Mesothelial cell of epicardium (in vitro differentiated cells): ENCODE measurements at places on chromosomes 4 and X. TPM values are rescaled to one million over a fixed set of nuclear protein-coding genes. Genes with fewer than 3 reads are reported as not detected.

DNA sequence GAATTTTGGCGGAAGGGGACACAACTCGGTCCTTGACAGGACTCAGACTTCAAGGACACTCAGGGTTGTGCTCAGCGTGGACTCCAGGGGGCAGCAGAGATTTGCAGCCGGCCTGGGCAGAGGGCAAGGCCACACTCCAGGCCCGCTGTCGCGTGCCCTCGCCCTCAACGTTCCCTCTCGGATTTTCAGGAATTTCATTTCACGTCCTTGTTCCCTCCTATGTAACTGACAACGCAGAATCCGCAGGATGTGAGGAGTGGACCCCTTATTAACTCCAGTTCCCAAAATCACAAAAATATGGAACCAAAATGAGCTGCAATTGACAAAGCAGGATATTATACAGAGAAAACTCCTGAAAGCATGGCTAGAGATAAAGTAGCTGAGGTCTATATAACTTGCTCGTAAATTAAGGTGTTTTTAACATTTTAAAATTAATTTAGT lies 21.0 kb upstream of the DCTD start:
- no peak overlapping the region for H3K4me3 ChIP-seq
- H3K36me3 ChIP-seq: no peaks in the 10 kb centered on the region
- H3K4me1 ChIP-seq: peaks cover 2% of the 10 kb centered on the region
- DNase-seq: peak; percentile 74
- H3K27ac ChIP-seq: no peak overlapping the region
- H3K27me3 ChIP-seq: peaks cover 43% of the 10 kb centered on the region

- H3K4me3 ChIP-seq: no peak overlapping the region
- no peaks in the 10 kb centered on the region for H3K36me3 ChIP-seq
- H3K27ac ChIP-seq: no peak overlapping the region
- peaks cover 22% of the 10 kb centered on the region for H3K27me3 ChIP-seq
- no peak for DNase-seq
Observed at GRCh38 chrX:135109554-135109953, 10.8 kb downstream of the ETDB start.

- peaks cover 14% of the 10 kb centered on the region for H3K4me1 ChIP-seq
- H3K27ac ChIP-seq: no peak overlapping the region
- no peaks in the 10 kb centered on the region for H3K27me3 ChIP-seq
- no peak for DNase-seq
- no peaks in the 10 kb centered on the region for H3K36me3 ChIP-seq
- no peak overlapping the region for H3K4me3 ChIP-seq
Observed at GRCh38 chr4:71604785-71605184, 179.1 kb downstream of the GC start.

- peaks cover 11% of the 10 kb centered on the region for H3K4me1 ChIP-seq
- no peak for DNase-seq
- no peaks in the 10 kb centered on the region for H3K27me3 ChIP-seq
- no peak overlapping the region for H3K4me3 ChIP-seq
Observed at GRCh38 chr4:106601519-106601918, 232.9 kb upstream of the GIMD1 start.

DNA sequence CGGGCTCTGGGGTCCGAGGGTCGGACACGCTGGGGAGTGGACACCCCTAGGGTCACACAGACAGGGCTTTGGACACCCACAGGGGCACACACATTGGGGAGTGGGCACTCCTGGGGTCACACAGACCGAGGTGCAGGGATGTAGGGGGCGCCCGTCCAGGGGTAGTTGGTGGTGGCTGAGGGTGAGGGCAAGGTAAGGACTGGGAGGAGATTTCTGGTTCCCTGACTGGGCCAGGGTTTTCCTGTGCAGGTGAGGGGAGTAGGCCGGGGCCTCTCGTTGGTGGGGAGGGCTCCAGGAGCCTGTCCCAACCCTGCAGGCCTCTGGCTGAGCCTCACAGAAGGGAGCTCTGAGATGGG lies 21.9 kb upstream of the WDR45 start:
- H3K4me3 ChIP-seq: peak overlapping the region; percentile 81
- no peaks in the 10 kb centered on the region for H3K36me3 ChIP-seq

The SPARCL1 gene
- 6.3 to 6.7 TPM (median 6.6 TPM) in 3 replicates for total RNA-seq

- H3K27me3 ChIP-seq: no peaks in the 10 kb centered on the region
- no peak for DNase-seq
- H3K36me3 ChIP-seq: no peaks in the 10 kb centered on the region
- no peak overlapping the region for H3K27ac ChIP-seq
- H3K4me1 ChIP-seq: peaks cover 4% of the 10 kb centered on the region
Observed at GRCh38 chr4:65983061-65983460, 312.8 kb upstream of the EPHA5 start.

DNA sequence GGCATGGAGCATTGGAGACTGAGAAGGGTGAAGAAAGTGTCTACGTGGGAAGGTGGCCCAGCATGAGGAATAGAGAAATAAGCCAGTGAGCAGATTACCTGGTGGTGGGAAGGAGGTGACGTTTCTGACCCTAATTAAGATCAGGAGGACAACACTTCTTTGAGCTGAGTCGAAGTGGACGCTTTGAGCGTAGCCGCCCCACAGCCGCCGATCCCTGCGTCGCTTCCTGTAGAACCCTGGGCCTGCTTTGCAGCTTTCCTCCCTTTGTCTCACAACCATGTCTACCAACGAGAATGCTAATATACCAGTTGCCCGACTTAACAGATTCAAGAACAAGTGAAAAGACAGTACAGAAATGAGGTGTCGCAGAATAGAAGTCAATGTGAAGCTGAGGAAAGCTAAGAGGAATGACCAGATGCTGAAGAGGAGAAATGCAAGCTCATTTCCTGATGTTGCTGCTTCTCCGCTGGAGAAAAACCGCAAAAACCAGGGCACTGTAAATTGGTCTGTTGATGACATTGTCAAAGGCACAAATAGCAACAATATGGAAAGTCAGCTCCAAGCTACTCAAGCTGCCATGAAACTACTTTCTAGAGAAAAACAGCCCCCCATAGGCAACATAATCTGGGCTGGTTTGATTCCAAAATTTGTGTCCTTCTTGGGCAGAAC lies 6.4 kb upstream of the ANTXR2 start:
- no peak overlapping the region for H3K27ac ChIP-seq
- no peaks in the 10 kb centered on the region for H3K27me3 ChIP-seq
- DNase-seq: no peak
- H3K36me3 ChIP-seq: no peaks in the 10 kb centered on the region
- peaks cover 6% of the 10 kb centered on the region for H3K4me1 ChIP-seq
- no peak overlapping the region for H3K4me3 ChIP-seq

The HMGN5 gene
- total RNA-seq: 4.9 to 5.9 TPM (median 5.3 TPM) in 3 replicates

GRCh38 chr4:151548708-151549107 lies 139.7 kb downstream of the FHIP1A start:
- H3K27me3 ChIP-seq: no peaks in the 10 kb centered on the region
- H3K4me3 ChIP-seq: no peak overlapping the region
- DNase-seq: no peak
- peaks cover 3% of the 10 kb centered on the region for H3K4me1 ChIP-seq
- H3K36me3 ChIP-seq: peaks cover 30% of the 10 kb centered on the region

- no peaks in the 10 kb centered on the region for H3K27me3 ChIP-seq
- H3K36me3 ChIP-seq: no peaks in the 10 kb centered on the region
- peaks cover 14% of the 10 kb centered on the region for H3K4me1 ChIP-seq
- no peak for DNase-seq
Observed at GRCh38 chr4:19329631-19330030, 922.1 kb upstream of the SLIT2 start.

The TEX13B gene
- total RNA-seq: not detected in 3 replicates

The GPRASP1 gene
- 8.8 to 10.0 TPM (median 9.6 TPM) in 3 replicates for total RNA-seq

- DNase-seq: no peak
- no peak overlapping the region for H3K4me3 ChIP-seq
- no peak overlapping the region for H3K27ac ChIP-seq
- no peaks in the 10 kb centered on the region for H3K36me3 ChIP-seq
Observed at GRCh38 chr4:7189475-7190277, 2.7 kb upstream of the SORCS2 start.

GRCh38 chr4:41257257-41257901 lies 651 bp downstream of the UCHL1 start:
- peaks cover 12% of the 10 kb centered on the region for H3K36me3 ChIP-seq
- H3K4me1 ChIP-seq: peaks cover 17% of the 10 kb centered on the region
- peaks cover 11% of the 10 kb centered on the region for H3K27me3 ChIP-seq

The RRAGB gene
- total RNA-seq: 26.9 to 30.6 TPM (median 27.8 TPM) in 3 replicates

The NLGN4X gene
- 22.0 to 24.6 TPM (median 23.5 TPM) in 3 replicates for total RNA-seq

DNA sequence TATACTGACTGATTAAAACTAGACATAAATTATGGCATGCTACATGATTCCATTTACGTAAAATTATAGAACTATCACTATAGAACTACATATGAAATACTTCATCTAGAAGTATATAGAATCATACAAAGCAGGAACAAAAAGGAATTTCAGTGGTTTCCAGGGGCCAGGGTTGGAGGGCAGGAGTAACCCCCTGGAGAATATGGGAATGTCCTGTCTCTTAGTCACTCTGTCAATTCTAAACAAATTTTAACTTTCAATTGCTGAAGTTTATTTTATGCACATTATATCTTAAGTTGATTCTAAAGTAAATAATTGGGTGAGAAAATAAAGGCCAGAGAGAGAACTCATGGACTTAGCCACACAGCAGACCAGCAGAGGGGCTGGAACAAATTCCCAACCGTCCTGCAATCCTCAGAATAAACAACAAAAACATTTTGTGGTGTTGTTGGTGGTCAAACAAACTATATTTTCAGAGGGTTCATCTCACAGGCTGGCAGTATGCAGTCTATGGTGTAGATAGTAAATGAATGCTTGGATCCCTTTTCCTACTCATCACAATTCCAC lies 476.9 kb upstream of the SLIT2 start:
- DNase-seq: no peak
- H3K36me3 ChIP-seq: peaks cover 3% of the 10 kb centered on the region
- H3K4me1 ChIP-seq: peaks cover 12% of the 10 kb centered on the region
- H3K4me3 ChIP-seq: no peak overlapping the region

DNA sequence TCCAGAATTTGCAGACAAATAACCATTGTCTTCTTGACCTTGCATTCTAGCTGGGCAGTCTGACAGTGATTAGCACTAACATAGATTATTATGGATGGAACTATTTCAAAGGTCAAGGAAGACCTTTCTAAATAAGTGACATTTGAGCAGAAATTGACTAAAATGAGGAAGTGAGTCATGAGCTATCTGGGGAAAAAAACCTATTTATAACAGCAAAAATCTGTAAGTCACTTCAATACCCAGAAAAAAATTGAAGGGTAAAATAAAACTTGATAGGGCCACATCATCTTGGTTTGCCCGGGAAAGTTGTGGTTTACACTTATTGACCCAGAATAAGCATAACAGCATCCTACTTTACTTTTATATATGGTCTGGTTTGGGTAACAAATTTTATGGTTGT lies 414.6 kb upstream of the HS3ST1 start:
- no peaks in the 10 kb centered on the region for H3K27me3 ChIP-seq
- no peak overlapping the region for H3K4me3 ChIP-seq
- H3K36me3 ChIP-seq: no peaks in the 10 kb centered on the region

- DNase-seq: no peak
- no peak overlapping the region for H3K4me3 ChIP-seq
- H3K27me3 ChIP-seq: no peaks in the 10 kb centered on the region
- H3K27ac ChIP-seq: no peak overlapping the region
Observed at GRCh38 chrX:53237056-53237455, 12.0 kb upstream of the KDM5C start.

DNA sequence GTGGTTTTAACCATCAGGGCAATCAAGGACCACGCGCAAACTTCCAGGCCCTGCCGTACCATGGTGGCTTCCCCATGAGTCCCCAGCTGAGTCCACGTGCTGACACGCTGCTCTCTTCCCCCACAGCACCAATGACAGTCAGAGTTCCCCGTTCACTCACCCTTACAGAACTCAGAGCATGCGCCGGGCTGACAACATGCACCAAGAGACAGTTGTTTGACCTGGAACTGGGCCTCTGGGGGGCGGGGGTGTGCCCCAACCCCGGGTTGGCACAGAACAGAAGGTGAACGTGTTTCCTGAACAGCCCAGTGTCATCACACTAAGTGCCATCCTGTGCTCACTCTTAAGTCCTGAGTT lies 29.4 kb downstream of the IRF2 start:
- H3K27ac ChIP-seq: no peak overlapping the region
- no peaks in the 10 kb centered on the region for H3K27me3 ChIP-seq
- no peak for DNase-seq
- no peak overlapping the region for H3K4me3 ChIP-seq
- H3K36me3 ChIP-seq: peaks cover 3% of the 10 kb centered on the region

DNA sequence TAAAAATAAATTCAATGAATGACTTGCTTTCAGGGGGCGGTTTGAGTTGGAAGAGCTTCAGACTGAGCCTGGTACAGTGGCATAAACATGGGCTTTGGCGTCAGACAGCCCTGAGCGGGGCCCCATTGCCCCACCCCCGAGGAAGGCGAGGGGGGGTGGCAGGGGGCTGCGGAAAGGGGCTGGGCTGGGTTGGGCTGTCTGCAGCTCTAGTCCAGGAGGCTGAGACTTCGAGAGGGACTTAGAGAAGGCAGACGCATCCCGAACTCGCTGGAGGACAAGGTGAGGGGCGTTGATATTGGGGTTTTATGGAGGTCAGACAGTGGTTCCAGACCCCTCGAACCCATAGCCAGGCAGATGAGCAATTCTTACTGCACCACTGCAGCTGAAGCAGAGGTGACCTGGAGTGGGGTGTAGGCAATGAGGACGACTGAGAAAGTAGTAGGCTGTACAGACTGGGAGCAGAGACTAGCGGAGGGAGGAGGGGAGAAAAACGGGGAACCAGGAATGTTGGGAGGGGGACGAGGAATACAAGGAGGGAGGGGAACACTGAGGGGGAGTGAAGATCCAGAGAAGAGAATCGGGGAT lies at the start of gene MAGED2:
MAGED2 (plus strand) TSS at position 222 of the 585 bp plus-strand sequence. CDS start 1,587 bp downstream, outside the sequence.
- DNase-seq: no peak
- H3K4me3 ChIP-seq: peak within 1 kb of the TSS; percentile 95
- H3K4me1 ChIP-seq: peaks cover 26% of the 10 kb centered on the region
- H3K36me3 ChIP-seq: peaks cover 16% of the 10 kb centered on the region

- H3K27ac ChIP-seq: peak within 1 kb of the TSS; percentile 82
- H3K4me3 ChIP-seq: peak within 1 kb of the TSS; percentile 81
- H3K27me3 ChIP-seq: no peaks in the 10 kb centered on the region
Observed at GRCh38 chrX:40097504-40098263, at the start of gene BCOR. BCOR (minus strand) TSS chrX:40097958; CDS start chrX:40077929, 20,029 bp downstream.

The MAGEA3 gene
- total RNA-seq: not detected in 3 replicates

GRCh38 chr4:107449611-107450369 lies 270.2 kb downstream of the PAPSS1 start:
- H3K4me1 ChIP-seq: peaks cover 9% of the 10 kb centered on the region
- peak overlapping the region; percentile 39 for H3K27ac ChIP-seq
- no peaks in the 10 kb centered on the region for H3K27me3 ChIP-seq
- H3K36me3 ChIP-seq: peaks cover 2% of the 10 kb centered on the region
- DNase-seq: no peak

- no peak for DNase-seq
- H3K4me3 ChIP-seq: no peak overlapping the region
- peaks cover 22% of the 10 kb centered on the region for H3K4me1 ChIP-seq
- no peaks in the 10 kb centered on the region for H3K36me3 ChIP-seq
- peaks cover 20% of the 10 kb centered on the region for H3K27me3 ChIP-seq
- no peak overlapping the region for H3K27ac ChIP-seq
Observed at GRCh38 chrX:133440081-133440796, 24.9 kb upstream of the GPC4 start.

- H3K4me3 ChIP-seq: no peak overlapping the region
- no peak overlapping the region for H3K27ac ChIP-seq
- DNase-seq: no peak
- peaks cover 13% of the 10 kb centered on the region for H3K4me1 ChIP-seq
Observed at GRCh38 chr4:74166818-74167217, 8.9 kb downstream of the MTHFD2L start.

The FAAH2 gene
- 8.4 to 11.2 TPM (median 10.0 TPM) in 3 replicates for total RNA-seq

The GPAT3 gene
- 0.18 to 0.35 TPM in 2 of 3 replicates, not detected in the other for total RNA-seq

- no peaks in the 10 kb centered on the region for H3K27me3 ChIP-seq
- no peak overlapping the region for H3K4me3 ChIP-seq
- H3K4me1 ChIP-seq: peaks cover 59% of the 10 kb centered on the region
- no peaks in the 10 kb centered on the region for H3K36me3 ChIP-seq
- H3K27ac ChIP-seq: peak overlapping the region; percentile 7
Observed at GRCh38 chr4:109051054-109051453, 251.4 kb downstream of the COL25A1 start.

The PDZD4 gene
- 6.8 to 8.8 TPM (median 7.6 TPM) in 3 replicates for total RNA-seq
